ENCODE measurements at places on chromosomes 2 and 18. TPM values are rescaled to one million over a fixed set of nuclear protein-coding genes. Genes with fewer than 3 reads are reported as not detected.

The DLGAP1 gene
- 0.37 TPM for total RNA-seq

The LOXHD1 gene
- total RNA-seq: not detected

The GTF2A1L gene
- total RNA-seq: not detected

The SOWAHC gene
- total RNA-seq: 10.4 TPM

The TUBB8B gene
- not detected for total RNA-seq

The SLC4A3 gene
- total RNA-seq: 12.3 TPM

The HSPD1 gene
- total RNA-seq: 281 TPM

The TYMS gene
- 166 TPM for total RNA-seq

The EFHD1 gene
- total RNA-seq: 2.6 TPM

The CNGA3 gene
- total RNA-seq: 0.16 TPM

- no peak for DNase-seq
- H3K27ac ChIP-seq: no peak overlapping the region
- peaks cover 9% of the 10 kb centered on the region for H3K36me3 ChIP-seq
These were observed 2.3 kb upstream of the KIF1A start for GRCh38 chr2:240822280-240822847.

GRCh38 chr2:97718942-97719341 is 5.6 kb downstream of the ZAP70 start:
- no peak overlapping the region for H3K4me3 ChIP-seq
- no peaks in the 10 kb centered on the region for H3K36me3 ChIP-seq
- peaks cover 20% of the 10 kb centered on the region for H3K27me3 ChIP-seq
- H3K4me1 ChIP-seq: no peaks in the 10 kb centered on the region

GRCh38 chr2:696463-696862 is 19.3 kb upstream of the TMEM18 start:
- peaks cover 5% of the 10 kb centered on the region for H3K27me3 ChIP-seq
- no peak overlapping the region for H3K27ac ChIP-seq
- no peak overlapping the region for H3K4me3 ChIP-seq
- no peaks in the 10 kb centered on the region for H3K36me3 ChIP-seq
- H3K4me1 ChIP-seq: peaks cover 26% of the 10 kb centered on the region
- no peak for DNase-seq

DNA sequence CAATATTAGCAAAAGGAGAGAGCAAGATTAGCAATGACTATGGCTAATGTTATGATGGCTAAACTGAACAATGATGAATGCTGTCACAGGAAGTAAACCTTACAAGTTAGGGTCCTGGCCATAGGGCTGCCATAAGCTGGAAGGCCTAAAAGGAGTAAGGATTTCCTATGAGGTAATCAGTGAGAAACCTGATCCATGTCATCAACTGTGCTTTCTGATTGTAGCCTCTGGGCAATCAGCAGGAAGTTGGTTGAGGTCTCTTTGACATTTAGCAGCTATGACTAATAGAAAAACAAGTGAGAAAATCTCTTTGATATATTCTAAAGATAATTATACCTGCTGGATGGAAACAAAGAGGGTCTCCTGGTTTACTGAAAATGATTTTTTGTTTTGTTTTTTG is 193.0 kb downstream of the RAB3GAP1 start:
- no peaks in the 10 kb centered on the region for H3K27me3 ChIP-seq
- H3K36me3 ChIP-seq: peaks cover 7% of the 10 kb centered on the region
- no peak overlapping the region for H3K27ac ChIP-seq
- DNase-seq: peak; percentile 13
- H3K4me1 ChIP-seq: peaks cover 7% of the 10 kb centered on the region

- no peak for DNase-seq
- H3K27me3 ChIP-seq: 0 out of 2 replicates have a peak, but pooled peaks cover 2% of the 10 kb centered on the region
- H3K36me3 ChIP-seq: no peaks in the 10 kb centered on the region
- no peak overlapping the region for H3K4me3 ChIP-seq
These were observed 7.4 kb upstream of the ACYP2 start for GRCh38 chr2:54107903-54108615.

GRCh38 chr2:127681976-127682857 is 6.9 kb upstream of the LIMS2 start:
- peaks cover 14% of the 10 kb centered on the region for H3K27me3 ChIP-seq
- no peaks in the 10 kb centered on the region for H3K36me3 ChIP-seq
- no peak for DNase-seq
- H3K4me1 ChIP-seq: peaks cover 23% of the 10 kb centered on the region
- no peak overlapping the region for H3K4me3 ChIP-seq

DNA sequence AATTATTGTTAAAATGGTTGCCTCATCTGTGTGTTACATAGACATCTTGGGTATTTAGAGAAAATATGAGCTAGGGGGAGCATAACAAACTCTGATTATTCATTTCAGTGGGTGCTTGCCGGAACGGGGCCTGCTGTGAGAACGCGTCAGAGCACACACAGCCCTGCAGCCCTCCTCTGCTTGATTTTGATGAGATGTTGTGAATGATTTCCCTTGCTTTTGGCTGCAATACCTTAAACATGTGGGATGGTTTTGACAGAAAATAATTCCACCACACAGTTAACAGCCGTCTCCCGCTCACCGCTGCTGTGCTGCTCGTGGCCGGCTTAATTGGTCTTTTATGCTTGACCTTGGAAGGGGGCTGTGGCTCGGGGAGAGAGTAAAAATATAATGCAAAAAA is 49.9 kb upstream of the TXNDC2 start:
- H3K4me3 ChIP-seq: no peak overlapping the region
- DNase-seq: no peak
- no peak overlapping the region for H3K27ac ChIP-seq
- H3K27me3 ChIP-seq: peaks cover 1% of the 10 kb centered on the region
- H3K4me1 ChIP-seq: no peaks in the 10 kb centered on the region
- peaks cover 14% of the 10 kb centered on the region for H3K36me3 ChIP-seq

GRCh38 chr18:56238576-56238975 is 399.8 kb downstream of the TXNL1 start:
- H3K27me3 ChIP-seq: no peaks in the 10 kb centered on the region
- H3K4me3 ChIP-seq: no peak overlapping the region
- no peaks in the 10 kb centered on the region for H3K36me3 ChIP-seq
- H3K4me1 ChIP-seq: peaks cover 35% of the 10 kb centered on the region
- no peak overlapping the region for H3K27ac ChIP-seq
- DNase-seq: no peak

DNA sequence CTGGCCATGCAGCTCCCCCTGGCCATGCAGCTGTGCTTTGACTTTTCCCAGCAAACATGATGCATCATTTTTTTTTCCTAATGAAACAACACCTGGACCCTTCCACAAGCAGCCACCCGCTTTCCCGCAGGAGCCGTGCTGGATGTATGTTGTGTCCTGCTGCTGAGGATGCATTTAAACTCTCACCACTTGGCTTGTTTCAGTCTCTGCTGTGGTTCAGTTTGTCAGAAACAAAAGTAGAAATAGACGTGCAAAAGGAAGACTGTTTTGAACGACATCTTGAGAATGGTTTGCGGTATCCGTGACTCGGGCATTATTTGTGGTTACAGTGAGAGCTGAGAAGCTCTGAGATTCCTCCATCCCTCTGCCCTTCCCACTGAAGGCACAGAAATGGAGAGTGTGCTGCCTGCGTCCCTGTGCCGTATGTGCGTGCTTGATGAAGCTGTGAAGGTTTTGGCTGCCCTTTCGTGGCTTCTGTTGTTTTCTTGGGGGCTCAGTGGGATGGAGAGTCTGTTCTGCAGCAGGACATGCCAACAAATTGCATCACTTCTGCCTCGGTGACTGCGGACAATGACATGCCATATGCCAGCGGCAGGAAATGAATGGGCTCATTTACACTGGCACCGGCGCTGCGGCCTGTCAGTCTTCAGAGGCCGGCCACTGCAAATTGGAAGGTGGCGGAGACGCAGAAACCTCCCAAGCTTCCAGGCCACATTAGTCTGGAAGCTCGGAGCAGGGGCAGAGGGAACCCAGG is 417.7 kb upstream of the SALL3 start:
- no peaks in the 10 kb centered on the region for H3K4me1 ChIP-seq
- no peak for DNase-seq
- peaks cover 2% of the 10 kb centered on the region for H3K27me3 ChIP-seq
- H3K27ac ChIP-seq: no peak overlapping the region
- peaks cover 6% of the 10 kb centered on the region for H3K36me3 ChIP-seq

GRCh38 chr2:234674781-234675201 is 177.9 kb upstream of the ARL4C start:
- H3K27me3 ChIP-seq: no peaks in the 10 kb centered on the region
- H3K4me1 ChIP-seq: peaks cover 64% of the 10 kb centered on the region
- H3K4me3 ChIP-seq: peak overlapping the region; percentile 77
- peak overlapping the region; percentile 88 for H3K27ac ChIP-seq
- peaks cover 6% of the 10 kb centered on the region for H3K36me3 ChIP-seq
- DNase-seq: peak; percentile 77

- no peak overlapping the region for H3K4me3 ChIP-seq
- DNase-seq: no peak
- H3K4me1 ChIP-seq: peaks cover 74% of the 10 kb centered on the region
- H3K36me3 ChIP-seq: peaks cover 22% of the 10 kb centered on the region
- H3K27ac ChIP-seq: no peak overlapping the region
These were observed 108.4 kb downstream of the MEIS1 start for GRCh38 chr2:66543257-66543767.

Data from HFFc6 (cell line).